CD4-positive, alpha-beta memory T cell (primary cell): ENCODE measurements at places on chromosomes 16 and 17.

- no peak for DNase-seq
Observed at GRCh38 chr17:22570144-22570845, 878.0 kb downstream of the KCNJ18 start.

DNA sequence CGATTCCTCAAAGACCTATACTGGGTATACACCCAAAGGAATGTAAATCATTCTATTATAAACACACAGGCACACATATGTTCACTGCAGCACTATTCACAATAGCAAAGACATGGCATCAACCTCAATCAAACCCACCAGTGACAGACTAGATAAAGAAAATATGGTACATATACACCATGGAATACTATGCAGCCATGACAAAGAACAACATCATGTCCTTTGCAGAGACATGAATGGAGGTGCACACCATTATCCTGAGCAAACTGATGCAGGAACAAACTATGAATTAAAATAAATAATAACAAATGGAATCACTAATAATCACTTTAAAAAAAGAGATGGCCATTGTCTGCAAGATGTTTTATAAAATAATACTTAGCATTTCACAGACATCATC is 380.1 kb downstream of the GRIN2A start:
- no peak for DNase-seq

- no peak for DNase-seq
Observed at GRCh38 chr17:31903401-31903800, 1.9 kb upstream of the UTP6 start.

- DNase-seq: peak; percentile 30
Observed at GRCh38 chr17:79023886-79024771, at the start of gene C1QTNF1. TSS of gene C1QTNF1 (plus strand) at chr17:79024169. CDS start at chr17:79043969, 19,800 bp downstream.

GRCh38 chr17:50177476-50177875 is 11.7 kb downstream of the SGCA start:
- DNase-seq: peak; percentile 16

- no peak for DNase-seq
Observed at GRCh38 chr16:1531638-1531910, 1.9 kb upstream of the TMEM204 start.
